ELF-1 (cell line): ENCODE measurements at places on chromosomes 12 and 14.
A peak's percentile ranks its signal among the peaks of the same experiment; 100 is the strongest.

- no peak for DNase-seq
Observed at GRCh38 chr14:73027984-73028383, 1.1 kb upstream of the ZFYVE1 start.

DNA sequence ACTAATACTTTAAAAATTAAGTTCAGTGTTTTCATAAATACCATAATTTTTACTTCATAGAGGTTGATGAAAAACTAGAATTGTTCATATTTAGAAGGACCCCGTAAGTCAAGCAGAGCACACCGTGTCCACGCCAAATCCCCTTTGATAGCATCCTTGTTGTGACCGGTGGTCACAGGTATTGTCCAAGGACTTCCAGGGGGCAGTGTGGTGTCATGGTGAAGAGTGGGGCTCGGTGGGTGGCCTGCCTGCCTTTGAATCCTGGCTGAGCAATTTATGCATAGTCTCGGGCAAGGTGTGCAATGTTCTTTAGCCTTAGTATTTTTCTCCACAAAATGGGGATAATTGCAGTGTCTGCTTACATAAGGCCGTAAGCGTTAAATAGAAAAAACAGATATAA lies 169.9 kb downstream of the KTN1 start:
- no peak for DNase-seq

- no peak for DNase-seq
Observed at GRCh38 chr12:104132351-104132956, 5.6 kb downstream of the NFYB start.

- no peak for DNase-seq
Observed at GRCh38 chr12:62103748-62104147, 156.5 kb upstream of the USP15 start.

DNA sequence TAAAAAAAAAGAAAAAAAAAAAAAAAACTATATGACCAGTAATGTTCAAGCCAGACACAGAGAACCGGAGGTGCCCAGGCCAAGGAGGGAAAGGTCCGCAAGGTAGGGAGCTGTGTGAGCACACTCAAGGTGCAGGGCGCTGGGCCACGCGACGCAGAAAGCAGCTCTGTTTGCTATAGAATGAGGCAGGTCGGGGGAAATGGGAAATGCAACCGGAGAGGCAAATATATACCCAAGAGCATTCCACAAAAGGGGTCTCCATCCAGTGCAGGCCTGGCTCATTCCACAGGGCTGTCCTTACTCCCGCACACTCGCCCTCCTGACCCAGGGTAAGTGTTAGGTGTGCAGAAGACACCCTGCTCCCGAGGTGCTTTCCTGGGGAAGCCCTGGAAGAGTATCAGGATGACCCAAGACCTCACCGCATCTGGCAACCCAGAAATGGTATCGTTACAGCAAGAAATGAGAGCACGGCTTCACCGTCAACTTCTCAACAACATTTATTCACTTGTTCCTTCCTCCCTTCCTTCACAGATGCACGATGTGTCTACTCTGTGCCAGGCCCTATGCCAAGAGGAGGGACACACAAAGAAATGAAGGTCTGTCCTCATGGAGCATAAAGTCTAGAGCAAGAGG lies 86.4 kb downstream of the BCL11B start:
- no peak for DNase-seq

GRCh38 chr12:132502882-132503193 lies 12.9 kb downstream of the FBRSL1 start:
- DNase-seq = no peak

GRCh38 chr12:64016521-64016920 lies 172.0 kb downstream of the SRGAP1 start:
- DNase-seq = no peak

DNA sequence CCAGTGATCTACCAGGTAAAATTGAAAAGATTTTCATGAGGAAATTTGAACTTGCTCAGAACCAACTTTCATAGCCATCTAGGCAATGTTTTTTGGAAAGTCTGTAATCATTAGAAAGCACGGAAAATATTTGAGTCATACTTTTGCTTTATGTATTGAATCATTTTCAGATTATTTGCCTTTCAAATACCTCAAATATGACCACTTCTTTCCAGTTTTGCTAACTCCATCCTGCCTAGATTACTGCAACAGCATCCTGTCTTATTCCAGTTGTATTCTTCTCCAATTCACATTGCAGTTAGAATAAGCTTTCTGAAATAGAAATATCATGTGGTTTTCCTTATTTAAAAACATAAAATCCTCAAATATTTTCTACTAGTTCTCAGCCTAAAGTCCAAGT lies 239.8 kb upstream of the FAR2 start:
- no peak for DNase-seq

DNA sequence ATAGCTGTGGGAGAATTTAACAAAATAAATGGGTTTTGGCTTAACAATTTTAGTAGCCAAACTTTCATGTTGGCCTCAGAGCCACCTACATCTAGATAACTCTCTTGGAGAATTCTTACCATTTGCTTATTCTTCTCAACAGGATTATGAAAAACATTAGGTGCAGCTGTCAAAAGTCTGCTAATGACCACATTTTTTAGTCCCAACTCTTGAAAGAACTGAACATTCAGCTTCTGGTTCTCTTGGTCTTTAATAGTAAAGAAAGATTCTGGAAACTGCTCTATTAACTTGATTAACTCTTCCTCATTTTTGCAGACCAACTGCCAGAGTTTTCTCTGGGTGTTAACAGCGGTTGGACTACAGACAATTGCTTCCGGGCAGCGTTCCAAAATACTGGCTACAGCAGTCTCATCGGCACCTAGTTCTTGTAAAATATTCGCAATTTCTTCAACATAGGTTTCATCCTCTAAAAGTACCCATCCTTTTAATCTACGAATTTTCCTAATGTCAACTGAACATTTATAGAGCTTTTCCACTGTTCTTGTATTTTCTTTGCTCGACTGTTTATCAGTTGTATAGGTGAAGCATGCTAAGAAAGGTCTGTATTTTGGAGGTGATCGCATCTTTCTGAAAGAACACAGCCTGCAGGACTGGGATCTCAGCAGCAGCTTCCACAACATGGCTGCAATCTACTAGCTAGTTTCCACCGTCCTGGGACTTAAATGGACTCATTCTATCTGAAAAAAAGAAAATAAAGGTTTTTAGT lies 8.7 kb downstream of the MTERF2 start:
- DNase-seq = no peak

- DNase-seq = no peak
Observed at GRCh38 chr14:78612666-78613065, 442.5 kb downstream of the NRXN3 start.

DNA sequence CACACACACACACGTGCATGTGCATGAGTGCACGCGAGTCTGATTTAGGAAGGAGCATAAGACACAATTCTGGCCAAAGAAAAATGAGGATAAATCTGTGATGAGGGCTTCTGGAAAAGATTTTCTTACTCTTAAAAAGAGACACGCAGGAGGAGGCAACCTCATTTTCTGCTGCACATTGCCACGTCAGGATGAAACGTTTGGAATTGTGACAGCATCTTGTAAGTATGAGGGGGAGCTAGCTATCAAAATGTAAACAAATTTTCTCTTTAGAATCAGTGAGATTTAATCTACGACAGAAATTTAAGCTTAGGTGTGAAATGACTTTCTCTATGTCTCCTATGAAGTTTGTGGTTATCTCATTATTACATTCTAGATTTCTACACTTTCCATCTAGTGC lies 31.1 kb upstream of the NUBPL start:
- no peak for DNase-seq

- no peak for DNase-seq
Observed at GRCh38 chr14:70887737-70888499, 19.3 kb upstream of the PCNX1 start.

- DNase-seq = no peak
Observed at GRCh38 chr14:105884808-105885281, 358.5 kb downstream of the TMEM121 start.

DNA sequence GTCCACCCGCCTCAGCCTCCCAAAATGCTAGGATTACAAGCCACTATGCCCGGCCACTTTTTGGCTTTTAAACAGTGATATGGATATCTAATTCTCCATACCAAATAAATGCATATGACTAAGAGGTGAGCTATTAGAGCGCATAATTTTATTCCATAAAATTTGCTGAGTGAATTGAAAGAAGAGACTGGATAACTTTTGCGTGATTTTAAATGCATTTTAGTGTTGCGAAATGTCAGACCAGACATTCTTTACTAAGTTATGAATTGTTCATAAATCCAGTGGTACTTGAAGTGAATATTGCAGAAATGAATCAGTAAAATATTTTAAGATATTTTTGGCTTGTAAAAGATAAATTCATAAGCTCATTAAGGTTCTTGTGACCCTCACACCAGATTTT lies 50.9 kb upstream of the DIP2B start:
- DNase-seq = no peak

GRCh38 chr14:101400830-101401229 lies 160.5 kb upstream of the DIO3 start:
- peak; percentile 14 for DNase-seq
